NCI-H460 (cell line): ENCODE measurements at places on chromosomes 7 and 10. TPM values are rescaled to one million over a fixed set of nuclear protein-coding genes. Genes with fewer than 3 reads are reported as not detected.

- no peak for DNase-seq
These were observed 88.1 kb downstream of the SEPTIN14 start for GRCh38 chr7:55774327-55775050.

DNA sequence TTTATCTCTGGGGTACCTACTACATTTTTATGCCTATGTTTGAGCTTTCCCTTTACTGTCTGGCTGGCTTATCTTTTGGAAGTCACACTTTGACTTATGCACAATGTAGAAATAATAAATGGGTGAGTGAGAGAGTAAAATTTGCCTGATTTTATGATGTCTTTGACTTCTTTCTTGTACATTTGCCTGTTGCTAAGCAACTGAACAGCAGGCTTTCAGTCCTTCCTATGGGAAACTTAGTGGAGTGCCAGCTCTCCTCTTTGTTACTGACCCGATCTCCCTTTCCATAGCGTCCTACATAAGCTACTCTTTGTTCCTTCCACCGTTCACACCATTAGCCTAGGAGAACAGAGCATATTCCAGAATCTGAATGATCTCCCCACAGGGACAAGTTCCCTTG, 4.2 kb downstream of the TAS2R60 start:
- DNase-seq: no peak

DNA sequence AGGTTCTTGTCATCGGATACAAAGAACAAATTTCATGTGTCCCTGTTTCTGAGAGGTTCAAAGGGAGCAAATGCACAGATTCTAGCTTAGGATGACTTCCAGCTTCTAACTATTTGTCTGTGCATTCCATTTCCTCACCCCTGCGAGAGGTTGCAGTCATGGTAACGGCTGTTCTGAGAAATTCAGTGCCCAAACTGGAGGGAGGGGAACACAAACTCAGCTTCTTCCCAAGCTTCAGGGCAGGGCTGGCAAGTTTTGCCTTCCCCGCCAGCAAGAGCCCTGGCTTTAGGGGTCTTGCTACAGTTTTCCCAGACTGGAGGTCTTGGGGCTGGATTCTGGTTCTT, 11.1 kb downstream of the FAS start:
- DNase-seq: no peak

The SMKR1 gene
- total RNA-seq: 4.4 and 4.6 TPM in 2 replicates

The CCAR1 gene
- total RNA-seq: 82.3 and 93.4 TPM in 2 replicates
